ENCODE measurements at places on chromosomes 1 and 21.

DNA sequence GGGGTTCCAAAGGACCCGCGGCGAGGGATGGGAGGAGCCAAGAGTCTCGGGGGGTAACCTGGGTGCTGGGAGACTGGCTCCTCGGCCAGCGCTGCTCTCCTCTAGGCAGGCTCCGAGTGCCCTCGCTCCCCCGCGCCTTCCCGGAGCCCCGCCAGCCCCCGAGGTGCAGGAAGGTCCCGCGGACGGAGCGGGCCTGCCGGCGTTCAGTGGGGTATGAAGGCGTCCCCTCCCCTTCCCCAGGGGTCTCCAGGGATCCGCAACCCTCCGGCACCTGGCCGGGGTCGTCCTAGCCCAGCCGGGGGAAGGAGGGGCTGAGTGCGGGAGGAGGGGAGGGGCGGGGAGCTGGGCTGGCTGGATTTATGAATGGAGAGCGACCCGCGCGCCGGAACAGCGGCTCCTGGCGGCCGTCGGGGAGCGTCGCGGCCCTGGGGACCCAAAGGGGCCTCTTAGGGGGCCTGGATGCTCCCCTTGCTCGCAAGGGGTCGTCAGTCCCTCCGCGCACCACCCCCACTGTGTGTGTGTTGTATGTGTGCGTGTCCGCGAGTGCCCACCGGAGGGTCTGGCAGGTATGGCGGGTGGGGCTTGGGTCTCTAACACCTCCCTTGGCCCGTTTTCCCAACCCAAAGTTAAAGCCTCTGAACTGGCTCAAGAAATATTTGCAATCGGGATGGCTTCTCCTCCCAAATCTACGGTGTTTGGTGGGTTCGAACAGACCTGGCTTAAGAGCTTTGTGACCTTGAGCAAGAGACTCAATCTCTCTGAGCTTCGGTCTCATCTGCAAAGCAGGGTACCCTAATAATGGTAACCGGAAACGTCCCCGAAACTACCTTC is 642 bp downstream of the HCRTR1 start:
- no peak for DNase-seq

DNA sequence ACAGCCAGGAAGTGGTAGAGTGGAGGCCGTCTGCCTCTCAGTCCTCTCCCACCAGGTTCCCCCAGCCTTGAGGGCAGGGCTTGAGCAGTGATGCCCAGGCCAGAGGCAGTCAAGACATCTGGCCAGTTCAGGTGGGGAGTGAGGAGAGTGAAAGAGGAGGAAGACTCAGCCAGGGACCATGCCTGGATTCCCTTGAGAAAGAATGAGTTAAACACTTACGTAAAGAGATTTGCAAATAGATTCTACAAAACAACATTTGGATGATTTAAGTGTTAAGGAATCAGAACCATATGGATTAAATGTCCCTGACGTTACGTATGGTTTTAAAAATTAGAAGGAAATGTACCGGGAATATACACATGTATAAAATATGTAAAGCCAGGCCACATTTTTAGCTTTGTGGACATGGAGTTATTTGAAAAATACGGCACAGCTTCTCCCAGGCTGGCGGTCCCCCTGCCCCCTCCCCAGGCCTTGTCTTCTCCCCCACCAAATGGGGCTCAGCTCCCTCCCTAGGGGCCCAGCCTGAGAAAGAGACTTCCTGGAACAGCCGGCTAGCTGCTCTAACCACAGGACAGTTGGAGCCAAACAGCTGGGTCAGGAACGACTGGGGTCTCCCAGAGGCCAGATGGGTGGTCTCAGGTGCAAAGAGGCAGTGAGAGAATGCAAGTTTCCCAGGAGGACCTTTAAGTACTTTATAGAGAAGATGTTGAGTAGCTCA is 188.3 kb upstream of the EDN2 start:
- peak; percentile 91 for DNase-seq

DNA sequence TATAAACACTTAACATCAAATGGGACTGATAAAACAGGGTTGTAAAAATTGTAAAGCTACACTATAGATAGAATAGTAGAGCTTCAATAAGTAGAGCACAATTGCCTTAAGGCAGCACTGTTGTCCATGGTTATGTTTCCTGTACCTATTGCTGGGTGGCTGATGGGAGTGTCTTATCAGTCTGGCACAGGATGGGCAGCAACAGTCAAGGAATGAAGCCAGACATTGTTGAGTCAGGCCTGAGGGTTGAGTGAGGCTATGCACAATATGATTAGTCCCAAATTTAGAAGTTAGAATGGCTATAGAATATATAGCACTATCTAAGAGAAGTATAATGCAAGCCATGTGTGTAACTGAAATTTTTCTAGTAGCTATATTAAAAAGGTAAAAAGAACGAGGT is 25.0 kb upstream of the CD1D start:
- DNase-seq, result no peak

- DNase-seq, result no peak
Observed at GRCh38 chr1:231694465-231695077, 68.0 kb downstream of the DISC1 start.

DNA sequence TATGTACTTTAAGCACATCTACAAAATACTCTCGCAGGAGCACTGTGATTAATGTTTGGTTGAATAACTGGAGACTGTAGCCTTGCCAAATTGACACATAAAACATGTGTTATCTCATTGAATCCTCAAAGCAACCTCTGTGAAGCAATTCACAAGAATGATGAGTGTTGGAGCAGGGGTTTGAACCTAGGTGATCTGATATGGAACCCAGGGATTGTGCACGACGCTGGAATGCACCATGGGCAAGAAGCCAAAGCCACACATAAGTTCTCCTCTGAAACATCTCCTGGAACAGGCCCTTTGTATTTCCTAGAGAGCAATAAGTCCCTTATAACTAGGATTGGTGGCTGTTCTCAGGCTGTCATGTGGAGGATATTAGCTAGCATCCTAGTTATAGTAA is 124.6 kb upstream of the IVNS1ABP start:
- peak; percentile 81 for DNase-seq

- DNase-seq, result no peak
Observed at GRCh38 chr21:24423546-24423945, 1183.7 kb downstream of the MRPL39 start.

GRCh38 chr1:157948312-157949073 is 45.0 kb upstream of the KIRREL1 start:
- no peak for DNase-seq

DNA sequence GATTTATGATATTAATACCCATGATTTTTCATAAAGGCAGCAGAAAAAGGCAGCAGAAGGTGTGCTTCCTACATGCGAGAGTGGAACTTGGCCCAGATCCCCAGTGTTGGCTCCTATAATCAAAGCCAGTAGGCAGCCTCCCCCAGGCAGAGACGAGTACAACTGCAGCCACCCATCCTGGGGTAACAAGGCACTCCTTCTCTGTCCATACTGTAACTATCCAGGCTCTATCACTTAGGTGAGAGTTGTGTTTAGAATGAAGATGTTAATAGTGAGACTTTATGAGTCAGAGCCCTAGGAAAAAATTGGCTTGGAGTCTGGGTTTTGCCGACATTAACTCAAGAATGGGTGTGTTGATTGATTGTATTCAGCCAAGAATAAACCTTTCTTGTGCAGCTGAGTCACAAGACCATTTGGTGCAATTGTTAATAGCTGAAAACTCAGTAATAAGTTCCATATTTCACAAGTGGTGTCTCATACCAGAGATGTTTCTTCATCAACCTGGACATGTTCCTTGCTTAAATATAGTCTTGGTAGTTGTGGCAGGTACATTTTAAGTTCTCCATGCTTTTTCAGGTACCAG is 322.3 kb downstream of the DUSP10 start:
- peak; percentile 53 for DNase-seq

GRCh38 chr1:55820501-55820900 is 605.3 kb upstream of the USP24 start:
- no peak for DNase-seq

- DNase-seq, result no peak
Observed at GRCh38 chr1:172089768-172090510, 248.6 kb downstream of the DNM3 start.
